ENCODE measurements at places on chromosomes 13 and 19.
A peak's percentile ranks its signal among the peaks of the same experiment; 100 is the strongest.

DNA sequence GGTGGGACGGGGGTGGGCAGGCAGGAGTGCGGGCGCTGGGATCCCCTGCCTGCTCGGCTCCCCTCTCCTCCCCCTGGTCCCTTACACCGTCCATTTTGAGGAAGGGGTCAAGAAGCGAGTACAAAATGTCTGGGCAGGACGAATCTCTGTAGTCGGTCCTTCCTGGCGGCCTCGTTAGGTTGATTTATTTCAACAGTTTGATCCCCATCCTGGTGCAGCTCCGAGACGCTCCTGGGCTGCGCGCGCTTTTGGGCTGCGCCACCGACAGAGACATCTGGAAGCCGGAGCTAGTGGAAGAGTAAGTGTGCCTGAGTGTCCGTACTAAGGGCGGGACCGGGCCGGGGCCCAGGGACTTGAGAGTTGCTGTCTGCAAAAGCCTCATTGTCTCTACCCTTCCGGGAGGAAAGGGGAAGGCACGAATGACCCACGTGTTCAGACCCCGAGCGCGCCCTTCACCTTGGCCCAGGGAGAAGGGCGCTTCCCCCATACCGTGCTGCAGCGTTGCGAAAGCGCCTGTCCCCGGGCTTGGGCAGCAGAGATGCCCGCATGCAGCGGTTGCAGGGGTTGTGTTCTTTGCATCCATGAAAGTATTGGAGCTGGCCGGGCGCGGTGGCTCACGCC lies 1.8 kb downstream of the ZNF114 start:
- DNase-seq: peak; percentile 42

DNA sequence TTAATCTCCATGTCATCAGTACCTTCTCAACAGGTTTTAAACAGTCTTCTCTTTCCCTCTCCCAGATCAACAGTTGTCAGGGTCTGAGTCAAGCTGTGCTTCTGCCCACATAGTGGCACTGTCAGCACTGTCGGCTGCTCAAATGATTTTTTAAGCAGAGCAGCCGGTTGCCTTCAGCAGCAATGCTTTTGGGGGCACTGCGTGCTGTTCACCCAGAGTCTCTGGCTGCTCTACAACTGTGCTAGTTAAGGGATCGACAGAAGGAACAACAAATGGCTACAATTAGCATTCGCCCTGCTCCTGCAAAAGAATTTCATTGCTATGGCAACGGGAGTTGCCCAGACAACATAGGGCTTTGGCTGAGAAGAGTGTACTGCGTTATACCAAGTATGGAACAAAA lies 412.9 kb downstream of the DIAPH3 start:
- no peak for DNase-seq

DNA sequence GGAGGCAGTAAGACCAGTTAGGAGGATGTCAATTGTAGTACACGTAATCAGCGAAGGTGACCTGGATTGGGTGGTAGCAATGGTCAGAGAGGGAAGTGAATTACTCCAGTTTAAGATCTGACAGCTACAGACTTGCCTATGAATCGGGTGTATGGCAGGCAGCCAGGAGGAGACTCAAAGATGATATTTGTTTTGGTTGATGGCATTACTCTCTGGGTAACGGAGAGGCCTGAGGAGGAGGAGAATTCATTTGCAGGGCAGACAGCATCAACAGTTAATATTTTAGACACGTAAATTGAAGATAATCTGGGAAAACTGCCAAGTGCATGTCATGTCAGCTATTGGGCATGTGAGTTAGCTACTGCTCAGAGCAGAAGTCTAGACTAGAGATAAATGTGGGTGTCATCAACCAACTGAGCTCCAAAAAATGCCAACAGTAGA lies 109.2 kb downstream of the SGCG start:
- peak; percentile 29 for DNase-seq

GRCh38 chr19:8468761-8469373 lies 24.1 kb downstream of the HNRNPM start:
- no peak for DNase-seq

- no peak for DNase-seq
These were observed 19.2 kb upstream of the ZC3H13 start for GRCh38 chr13:46071590-46072249.

DNA sequence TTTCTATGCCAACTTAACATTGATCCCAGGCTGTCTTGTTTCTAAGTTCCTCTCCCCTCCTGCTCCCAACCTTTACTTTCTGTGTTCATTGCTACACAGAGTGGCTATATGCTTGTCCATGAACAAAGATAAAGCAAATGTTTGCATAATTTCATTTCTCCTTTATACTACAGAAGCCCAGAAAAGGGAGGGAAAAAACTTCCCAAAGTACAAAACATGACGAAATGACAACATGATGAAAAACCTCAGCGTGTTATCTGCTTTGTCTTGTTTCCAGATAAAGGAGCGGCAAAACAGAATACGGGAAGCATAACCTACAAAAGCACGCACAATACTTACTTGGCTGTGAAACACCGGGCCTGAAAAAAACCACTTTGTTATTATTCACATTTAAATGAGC lies 336.8 kb downstream of the DNAJC15 start:
- DNase-seq: no peak

DNA sequence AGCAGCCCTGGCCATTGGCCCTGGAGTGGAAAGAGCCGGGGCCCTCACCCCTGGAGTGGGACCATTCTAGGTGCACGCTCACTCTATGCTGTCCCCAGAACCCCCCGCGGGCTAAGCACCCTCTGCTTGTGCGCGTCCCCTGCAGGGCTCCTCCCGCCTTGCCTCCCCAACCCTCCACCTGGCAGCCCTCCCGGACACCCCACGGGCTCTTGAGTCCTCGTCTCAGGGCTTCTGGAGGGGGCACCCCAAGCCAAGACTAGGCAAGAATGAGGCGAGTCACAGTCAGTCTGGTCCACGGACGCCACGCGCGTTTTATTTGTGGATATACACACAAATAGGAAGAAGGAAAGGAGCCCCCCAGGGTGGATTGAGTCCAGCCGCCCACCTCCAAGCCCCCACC lies 7.0 kb upstream of the TMEM161A start:
- no peak for DNase-seq

- no peak for DNase-seq
These were observed 82.0 kb downstream of the COL4A1 start for GRCh38 chr13:110225003-110225402.

- no peak for DNase-seq
These were observed 108.2 kb downstream of the SHISA2 start for GRCh38 chr13:25943658-25944057.

DNA sequence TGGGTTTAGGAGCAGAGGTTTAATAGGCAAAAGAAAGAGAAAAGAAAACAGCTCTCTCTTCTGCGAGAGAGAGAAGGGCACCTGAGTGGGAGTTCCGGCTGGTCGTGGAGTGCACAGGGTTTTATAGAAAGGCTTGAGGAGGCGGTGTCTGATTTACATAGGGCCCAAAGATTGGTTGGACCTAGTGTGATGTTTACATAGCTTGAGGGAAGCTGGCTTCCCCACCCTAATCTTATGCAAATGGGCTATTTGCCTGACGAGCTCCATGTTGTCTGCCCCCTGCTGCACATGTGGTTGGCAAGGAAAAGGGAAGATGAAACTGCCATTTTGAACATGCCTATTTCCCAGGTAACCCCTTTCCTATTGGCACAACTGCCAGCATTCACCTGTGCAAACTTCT lies 21.5 kb upstream of the MEDAG start:
- no peak for DNase-seq

- no peak for DNase-seq
These were observed 29.1 kb downstream of the MYO9B start for GRCh38 chr19:17104679-17105078.

DNA sequence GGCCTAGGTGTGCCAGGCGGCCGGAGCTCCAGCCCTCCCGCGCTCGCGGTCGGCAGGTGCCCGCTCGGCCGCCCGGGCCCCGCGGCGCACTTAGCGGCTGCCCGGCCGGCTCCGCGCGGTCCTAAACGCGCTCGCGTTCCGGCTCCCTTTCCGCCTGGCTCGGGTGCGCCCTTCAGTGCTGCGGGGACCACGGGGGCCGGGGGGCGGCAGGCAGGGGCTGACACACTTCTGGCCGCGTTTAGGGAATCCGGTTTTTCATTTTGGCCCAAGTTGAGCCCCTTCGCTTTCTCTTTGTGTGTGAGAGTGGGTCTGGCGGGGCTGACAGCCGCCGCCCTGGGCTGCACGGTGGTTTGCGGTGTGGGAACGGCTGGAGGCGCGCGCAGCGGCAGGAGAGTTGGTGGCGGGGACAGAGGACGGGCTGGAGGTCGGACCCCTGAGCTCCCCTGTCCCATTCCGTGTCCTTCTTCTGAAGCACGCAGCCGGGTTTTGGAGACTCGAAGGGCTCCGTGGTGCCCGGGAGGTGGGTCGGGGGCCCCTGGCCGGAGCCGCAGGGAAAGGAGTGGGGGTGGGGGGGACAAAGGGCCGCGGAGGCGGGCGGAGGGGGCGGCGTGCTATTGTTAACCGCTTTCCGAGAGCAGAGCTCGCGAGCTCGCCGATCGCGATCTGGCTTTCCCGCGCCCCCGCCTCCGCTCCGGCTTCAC lies 3.1 kb downstream of the FGF9 start:
- DNase-seq: peak; percentile 47

GRCh38 chr19:29651622-29652394 lies 13.5 kb upstream of the PLEKHF1 start:
- no peak for DNase-seq

DNA sequence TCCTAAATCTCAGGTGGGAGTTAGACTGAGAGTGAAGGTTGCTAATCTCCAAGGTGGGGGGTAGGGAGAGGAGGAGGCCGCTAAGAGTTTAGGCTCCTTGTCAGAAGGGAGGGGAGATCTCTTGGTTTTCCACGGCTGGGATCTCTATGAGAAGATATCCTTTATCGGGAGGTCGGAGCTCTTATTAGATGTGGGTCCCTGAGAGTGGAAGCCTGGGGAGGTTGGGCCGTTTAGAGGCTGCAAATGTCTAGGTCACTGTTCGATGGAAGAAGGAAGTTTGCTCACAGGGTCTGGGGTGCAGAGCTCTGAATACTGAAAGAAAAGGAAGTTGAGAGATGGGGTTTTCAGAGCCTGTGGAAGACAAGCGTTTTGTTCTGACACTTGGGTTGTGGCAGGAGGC lies 3.8 kb downstream of the MYADM start:
- DNase-seq: no peak

DNA sequence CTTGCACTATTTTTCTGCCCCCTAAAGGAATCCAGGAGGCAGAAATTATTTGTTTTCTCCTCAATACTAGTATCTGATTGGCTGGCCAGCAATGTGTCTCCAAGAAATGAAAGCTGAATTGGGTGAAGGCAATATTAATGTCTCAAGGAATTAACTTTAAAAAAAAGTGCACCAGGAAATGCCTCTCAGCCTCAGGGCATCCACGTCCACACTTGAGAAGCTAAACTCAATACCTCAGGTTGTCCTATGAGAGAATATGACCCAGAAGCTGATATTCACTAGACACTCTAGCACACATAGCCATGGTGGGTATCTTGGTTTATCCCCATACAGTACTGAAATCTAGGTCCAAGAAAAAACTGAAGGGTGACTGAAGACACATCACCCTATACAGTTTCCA lies 2.1 kb downstream of the ZNF91 start:
- no peak for DNase-seq

- no peak for DNase-seq
These were observed 28.2 kb downstream of the ELL start for GRCh38 chr19:18493440-18494266.

GRCh38 chr19:10797541-10798256 lies 38.3 kb downstream of the TMED1 start:
- no peak for DNase-seq

DNA sequence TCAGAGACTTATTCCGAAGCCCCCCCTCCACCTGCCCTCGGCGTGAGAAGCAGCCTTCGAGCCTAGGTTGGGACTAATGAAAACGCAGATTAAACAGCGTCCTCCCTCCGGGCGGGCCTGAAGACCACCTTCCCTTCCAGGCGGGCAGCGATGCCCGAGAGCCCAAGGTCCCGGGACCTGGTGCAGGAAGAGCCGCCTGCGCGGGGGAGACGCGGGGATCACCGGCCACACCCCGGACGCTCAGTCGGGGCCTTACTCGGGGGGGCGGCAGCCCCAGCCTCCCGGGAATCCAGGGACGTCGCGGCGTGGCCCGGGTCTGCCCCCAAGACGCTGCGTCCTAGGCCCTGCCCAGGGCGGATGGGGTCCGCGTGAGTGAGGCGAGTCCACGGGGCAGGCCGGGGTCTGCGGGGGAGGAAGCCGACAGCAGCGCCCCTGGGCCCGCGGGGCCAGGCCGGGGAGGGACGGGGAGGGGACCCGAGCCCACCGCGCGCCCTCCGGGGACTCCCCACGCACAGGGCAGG lies 33.3 kb upstream of the SPACA7 start:
- DNase-seq: no peak

DNA sequence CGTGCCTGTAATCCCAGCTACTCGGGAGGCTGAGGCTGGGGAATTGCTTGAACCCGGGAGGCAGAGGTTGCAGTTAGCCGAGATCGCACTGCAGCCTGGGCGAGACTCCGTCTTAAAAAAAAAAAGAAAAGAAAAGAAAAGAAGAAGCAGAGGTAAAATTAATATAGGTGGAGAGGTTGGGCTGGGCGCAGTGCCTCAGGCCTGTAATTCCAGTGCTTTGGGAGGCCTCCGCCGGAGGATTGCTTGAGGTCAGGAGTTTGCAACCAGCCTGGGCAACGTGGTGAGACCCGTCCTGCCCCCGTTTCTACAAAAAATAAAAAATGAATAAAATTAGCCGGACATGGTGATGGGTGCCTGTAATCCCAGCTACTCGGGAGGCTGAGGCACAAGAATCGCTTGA lies 912 bp upstream of the TUBA3C start:
- DNase-seq: no peak

- DNase-seq: no peak
These were observed 87.9 kb downstream of the URI1 start for GRCh38 chr19:30029721-30030510.

GRCh38 chr13:113770441-113770840 lies 11.4 kb downstream of the TMEM255B start:
- no peak for DNase-seq

- DNase-seq: no peak
These were observed 11.6 kb downstream of the NFILZ start for GRCh38 chr19:8641908-8642547.

DNA sequence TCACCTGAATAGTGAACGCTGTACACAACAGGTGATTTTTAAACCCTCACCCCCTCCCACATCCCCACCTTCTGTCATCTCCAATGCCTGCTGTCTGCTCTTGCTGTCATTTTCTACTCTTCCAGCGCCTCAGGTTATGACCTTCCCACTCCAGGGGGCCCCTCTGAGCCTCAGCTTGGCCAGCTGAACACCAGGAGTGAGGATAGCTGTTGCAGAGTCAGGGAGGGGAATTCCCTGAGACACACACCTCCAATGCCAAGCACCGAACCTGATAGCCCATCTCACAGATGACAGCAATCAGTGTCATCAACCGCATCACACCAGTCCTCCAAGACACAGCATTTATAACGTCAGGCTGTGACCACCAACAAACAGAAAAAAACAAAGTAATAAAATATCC lies 193.5 kb downstream of the ZNF536 start:
- DNase-seq: no peak

All from heart left ventricle (tissue), 16 donors.